Fibroblast of skin of right quadriceps (primary cell): ENCODE measurements at places on chromosomes 2 and 18.

DNA sequence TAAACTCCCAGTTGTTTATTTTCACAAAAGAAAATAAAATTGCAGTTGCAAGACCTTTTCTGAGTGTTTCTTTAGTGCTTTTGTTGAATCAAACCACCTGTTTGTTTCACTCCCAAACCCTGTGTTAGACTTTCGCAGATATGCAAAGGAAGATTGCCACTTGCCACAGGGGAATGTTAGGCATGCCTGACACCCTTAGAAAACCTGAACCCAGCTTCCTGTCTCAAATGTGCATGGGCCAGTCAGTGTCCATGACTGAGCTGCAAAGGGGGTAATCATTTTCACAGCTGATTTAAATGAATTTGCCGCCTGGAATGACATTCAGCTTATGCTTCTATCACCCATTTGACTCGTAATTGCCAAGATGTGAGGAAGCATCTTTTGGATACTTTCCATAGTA, 17.5 kb downstream of the TGOLN2 start:
- no peak for DNase-seq

GRCh38 chr2:218366621-218367414, 10.2 kb downstream of the CATIP start:
- DNase-seq: no peak

GRCh38 chr2:134408791-134409190, 154.9 kb downstream of the MGAT5 start:
- peak; percentile 40 for DNase-seq

DNA sequence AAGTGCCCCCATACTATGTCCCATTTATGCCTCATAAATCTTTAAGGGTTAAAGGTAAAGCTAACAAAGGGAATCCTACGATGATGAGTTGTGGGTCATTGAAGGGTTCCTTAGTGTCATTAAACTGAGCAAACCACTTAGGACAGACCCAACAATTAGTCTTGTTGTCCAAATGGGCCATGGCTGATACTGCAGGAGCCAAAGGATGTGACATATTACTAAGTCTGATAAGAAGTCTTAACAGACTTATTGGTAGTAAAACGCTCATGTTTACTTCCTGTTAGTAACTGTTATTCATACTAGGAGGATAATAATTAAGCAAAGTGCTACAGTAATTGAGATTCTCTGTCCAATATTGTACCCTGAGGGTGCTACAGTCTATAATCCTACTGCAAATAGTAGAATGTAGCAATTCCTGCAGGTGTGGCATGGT, 96.8 kb downstream of the PTPN4 start:
- DNase-seq: no peak

- no peak for DNase-seq
Measured at GRCh38 chr2:209451209-209451834, 27.5 kb downstream of the MAP2 start.

GRCh38 chr18:53946594-53946993, 277.9 kb downstream of the MBD2 start:
- DNase-seq: peak; percentile 94

GRCh38 chr2:8219631-8220355, 462.1 kb upstream of the ID2 start:
- DNase-seq: no peak

- no peak for DNase-seq
Measured at GRCh38 chr2:171169333-171169732, 8.6 kb upstream of the TLK1 start.

DNA sequence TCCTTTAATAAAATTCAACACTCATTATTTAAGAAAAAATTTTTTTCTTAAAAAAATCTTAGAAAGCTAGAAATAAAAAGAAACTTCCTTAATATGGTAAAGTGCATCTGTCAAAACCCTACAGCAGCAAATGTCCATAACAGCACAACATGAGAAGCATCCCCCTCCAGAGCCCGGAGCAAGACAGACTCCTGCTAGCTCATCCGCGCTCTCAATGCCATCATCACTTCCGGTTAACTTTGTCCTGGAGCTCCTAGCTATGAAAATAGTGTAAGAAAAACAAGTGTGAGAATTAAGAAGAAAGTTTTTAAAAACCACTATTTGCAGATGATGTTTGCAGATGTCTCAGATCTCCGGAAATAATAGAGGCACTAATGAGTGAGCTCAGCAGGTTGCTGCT, 103.1 kb downstream of the TEX51 start:
- DNase-seq: no peak

DNA sequence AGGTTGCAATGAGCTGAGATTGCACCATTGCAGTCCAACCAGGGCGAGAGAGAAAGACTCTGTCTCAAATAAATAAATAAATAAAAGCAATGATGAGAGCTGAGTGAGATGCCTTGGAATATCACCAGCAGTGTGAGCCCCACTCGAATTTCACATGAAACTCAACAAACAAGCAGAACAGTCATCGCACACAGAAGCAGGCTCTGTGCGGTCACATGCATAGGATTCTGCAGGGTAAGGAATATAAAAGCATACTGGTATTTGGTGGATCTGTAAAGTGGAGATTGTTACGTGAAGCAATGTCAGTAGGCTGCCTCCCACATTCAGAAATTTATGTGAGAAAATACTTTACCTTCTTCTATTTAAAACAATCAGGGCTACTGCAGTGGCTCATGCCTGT, 18.0 kb upstream of the AP1S3 start:
- DNase-seq: peak; percentile 10

DNA sequence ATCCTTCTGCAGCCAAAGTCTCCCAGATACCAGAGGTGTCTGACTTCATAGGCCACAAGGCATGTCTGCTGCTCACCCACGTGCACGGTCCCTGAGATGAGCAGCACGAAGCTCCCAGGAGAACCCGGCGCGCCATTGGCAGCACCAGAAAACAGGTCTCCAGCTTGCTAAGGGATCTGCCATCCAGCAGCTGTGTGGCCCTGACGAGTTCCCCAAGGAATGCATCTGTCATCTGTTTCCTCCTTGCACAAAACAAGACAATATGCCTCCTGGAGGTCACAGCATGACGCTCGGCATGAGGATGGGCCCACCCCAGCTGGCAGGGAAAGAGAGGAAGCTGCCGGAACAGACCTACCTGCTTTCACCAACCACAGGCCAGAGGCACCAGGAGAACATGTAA, 29.2 kb downstream of the HS6ST1 start:
- DNase-seq: no peak

DNA sequence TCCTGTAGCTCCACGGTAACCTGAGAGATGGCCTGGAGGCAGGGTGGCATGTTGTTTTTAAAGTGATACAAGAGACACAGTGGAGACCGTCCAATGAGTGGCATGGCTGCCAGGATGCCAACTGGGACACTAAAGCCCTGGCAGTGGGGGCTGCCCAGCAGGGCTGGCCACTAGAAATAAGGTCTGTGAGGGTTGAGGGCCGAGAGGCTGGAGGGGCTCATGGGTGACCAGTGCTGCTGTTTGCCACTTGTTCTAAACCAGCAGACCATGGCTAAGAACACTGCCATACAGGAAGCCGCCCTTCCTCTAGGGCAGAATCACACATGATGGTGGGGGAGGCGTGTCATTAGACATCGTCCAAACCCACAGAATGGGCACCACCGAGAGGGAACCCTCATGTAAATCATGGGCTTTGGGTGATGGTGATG, 71.9 kb downstream of the ALPK2 start:
- no peak for DNase-seq

DNA sequence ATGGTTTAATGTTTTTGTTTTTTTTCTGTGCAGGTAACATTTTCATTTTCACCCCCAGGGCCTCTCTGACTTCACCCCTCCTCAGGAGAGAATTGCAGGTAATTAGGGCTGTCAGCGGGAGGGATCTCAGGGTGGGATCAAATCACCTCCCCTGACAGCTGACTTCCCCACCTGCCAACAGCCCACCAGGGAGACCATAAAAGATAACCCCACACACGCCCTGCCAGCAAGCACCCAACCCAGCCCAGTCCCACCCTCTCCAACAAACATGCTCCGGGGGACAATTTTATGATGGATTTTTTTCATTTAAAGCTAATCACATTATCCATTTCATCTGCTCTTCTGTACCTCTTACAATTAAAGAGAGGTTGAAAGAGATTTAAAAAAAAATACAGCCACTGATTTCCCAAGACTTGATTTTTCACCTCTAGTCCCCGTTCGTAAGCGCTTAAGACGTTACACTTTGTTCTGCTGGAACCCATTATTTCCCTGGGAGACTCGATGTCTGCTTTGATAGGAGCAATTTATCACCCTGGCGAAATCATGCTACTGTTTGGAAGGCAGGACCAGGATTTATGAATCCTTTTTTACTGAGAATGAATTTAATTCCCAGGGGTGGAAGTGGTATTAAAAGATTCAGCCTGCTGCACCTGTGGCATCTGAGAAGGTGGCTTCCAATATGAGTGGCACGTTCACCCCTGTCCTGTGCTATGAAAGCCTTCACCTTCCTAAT, 232.9 kb upstream of the ID2 start:
- no peak for DNase-seq

DNA sequence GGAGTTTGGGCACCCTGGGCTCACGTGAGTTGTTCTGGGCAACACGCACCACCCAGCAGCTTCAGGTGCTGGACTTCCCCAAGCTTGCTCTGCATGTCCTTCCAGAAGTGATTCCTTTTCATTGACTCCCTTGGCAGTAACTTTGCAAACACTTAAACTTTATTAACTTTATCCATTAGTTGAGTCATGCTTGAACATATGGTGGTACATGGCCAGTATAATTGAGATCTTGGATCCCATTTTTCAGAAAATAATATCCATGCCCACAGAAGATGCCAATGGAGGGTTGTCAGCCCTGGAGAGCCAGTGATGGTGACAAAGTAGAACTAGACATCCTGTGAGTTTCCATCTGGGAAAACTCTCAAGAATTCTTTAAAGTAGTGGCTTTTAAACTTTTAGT, 144.2 kb downstream of the COPS8 start:
- DNase-seq: no peak

GRCh38 chr2:84388133-84388532, 70.9 kb downstream of the SUCLG1 start:
- no peak for DNase-seq

GRCh38 chr2:195505701-195506100, 151.3 kb upstream of the SLC39A10 start:
- DNase-seq: no peak

DNA sequence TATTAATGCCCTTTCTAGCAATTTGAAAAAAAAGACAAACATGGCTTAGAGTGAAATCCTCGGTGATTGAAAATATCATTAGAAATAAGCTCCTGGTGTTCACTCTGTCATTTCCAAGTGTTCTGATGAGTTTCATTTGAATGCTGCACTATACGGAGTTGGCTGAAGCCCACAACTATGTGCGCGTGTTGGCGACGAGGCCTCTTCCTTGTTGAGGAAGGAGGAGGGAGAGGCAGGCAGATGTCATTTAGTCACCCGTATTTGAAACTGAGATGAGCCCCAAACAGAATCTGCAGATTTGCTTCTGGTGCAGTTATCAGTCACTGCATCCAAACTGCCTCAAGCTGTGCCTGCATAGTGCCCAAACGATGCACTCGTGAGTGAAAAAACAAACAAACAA, 23.5 kb upstream of the SKOR2 start:
- peak; percentile 32 for DNase-seq

- no peak for DNase-seq
Measured at GRCh38 chr2:8923183-8923582, 80.3 kb downstream of the MBOAT2 start.

GRCh38 chr2:127067620-127068350, 39.2 kb downstream of the BIN1 start:
- peak; percentile 42 for DNase-seq

GRCh38 chr2:27652790-27653189, 10.6 kb downstream of the SUPT7L start:
- DNase-seq: no peak

- DNase-seq: no peak
Measured at GRCh38 chr2:180524499-180524898, 455.9 kb upstream of the UBE2E3 start.

- peak; percentile 96 for DNase-seq
Measured at GRCh38 chr2:9656270-9656766, 25.5 kb upstream of the YWHAQ start.

- no peak for DNase-seq
Measured at GRCh38 chr2:9263428-9263827, 56.8 kb downstream of the ASAP2 start.

DNA sequence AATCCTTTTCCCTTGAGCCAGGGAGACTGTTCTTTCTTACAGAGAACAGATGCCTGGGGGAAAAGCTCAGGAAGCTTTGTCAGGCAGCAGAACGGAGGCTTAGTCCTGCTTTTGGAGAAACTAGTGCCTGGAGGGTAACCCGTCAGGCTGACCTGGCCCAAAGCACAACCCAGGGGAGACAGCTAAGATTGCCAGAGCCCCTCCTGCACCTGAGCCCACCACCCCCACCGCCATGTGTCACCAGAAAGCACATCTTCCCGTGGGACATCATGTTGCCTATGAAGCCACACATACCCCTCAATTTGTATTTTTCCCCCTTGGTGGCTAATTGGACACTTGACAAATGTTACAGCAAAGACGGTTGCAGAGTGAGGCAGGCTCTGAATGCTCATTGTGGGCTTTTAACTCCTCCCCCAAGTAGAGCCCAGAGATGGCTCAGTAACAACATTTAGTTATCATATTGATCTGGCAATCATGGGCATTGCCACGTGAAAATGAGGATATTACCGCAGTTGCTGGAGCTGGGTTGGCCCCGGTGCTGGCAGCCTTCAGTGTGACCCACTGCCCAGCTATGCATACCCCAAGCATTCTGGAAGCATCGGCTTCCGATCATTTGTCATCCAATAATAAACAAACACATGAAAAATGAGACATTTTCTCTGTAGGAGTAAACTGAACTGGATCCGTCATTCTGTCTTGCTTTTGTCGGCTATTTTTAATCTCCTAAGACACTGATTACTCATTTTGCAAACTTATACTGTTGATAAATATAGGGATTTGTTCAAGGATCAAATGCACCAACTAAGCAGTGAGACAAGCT, 229.5 kb downstream of the ATAD2B start:
- DNase-seq: peak; percentile 29
